AG10803 (cell line): ENCODE measurements at places on chromosomes 7 and 10.

DNA sequence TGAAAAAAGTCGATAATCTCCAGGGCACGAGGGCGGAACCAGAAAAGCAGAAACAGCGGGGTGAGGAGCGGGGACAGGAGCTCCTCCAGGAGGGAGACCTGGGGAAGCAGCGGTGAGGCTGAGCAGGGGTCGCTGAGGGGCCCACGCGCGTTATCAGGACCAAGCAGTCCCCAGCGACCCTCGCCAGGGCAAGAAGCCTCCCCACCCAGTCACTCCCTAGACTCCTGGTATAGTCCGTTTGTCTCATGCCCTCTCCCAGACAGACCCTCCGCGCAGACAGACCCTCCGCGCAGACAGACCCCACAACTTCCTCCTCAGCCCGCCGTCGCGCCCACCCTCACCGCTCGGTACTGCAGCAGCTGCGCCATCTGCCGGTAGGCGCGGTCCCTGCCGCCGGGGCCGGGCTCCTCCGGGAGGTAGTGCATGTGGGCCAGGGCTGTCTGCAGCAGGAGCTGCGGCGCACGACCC, 6.3 kb downstream of the ATG9B start:
- peak; percentile 23 for DNase-seq

GRCh38 chr10:98045785-98046389, 15.5 kb upstream of the CRTAC1 start:
- DNase-seq: peak; percentile 46

DNA sequence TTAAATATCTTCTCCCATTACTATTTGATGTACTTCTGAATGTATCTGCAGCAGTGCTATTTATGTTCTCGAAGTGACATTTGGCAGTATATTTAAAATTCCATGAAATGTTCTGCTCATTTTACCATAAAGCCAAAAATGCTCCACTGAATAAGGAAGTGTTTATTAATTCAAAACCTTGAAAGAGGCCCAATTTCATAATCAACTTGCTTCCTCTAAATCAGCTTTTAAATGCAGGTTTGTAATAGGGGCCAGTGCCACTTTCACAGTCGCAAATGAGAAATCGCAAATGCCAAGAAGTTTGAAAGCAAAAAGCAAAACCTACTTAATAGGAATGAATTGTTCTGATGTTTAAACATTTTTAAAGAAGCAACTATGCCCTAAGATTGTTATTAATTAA, 11.4 kb downstream of the NHLRC2 start:
- no peak for DNase-seq

DNA sequence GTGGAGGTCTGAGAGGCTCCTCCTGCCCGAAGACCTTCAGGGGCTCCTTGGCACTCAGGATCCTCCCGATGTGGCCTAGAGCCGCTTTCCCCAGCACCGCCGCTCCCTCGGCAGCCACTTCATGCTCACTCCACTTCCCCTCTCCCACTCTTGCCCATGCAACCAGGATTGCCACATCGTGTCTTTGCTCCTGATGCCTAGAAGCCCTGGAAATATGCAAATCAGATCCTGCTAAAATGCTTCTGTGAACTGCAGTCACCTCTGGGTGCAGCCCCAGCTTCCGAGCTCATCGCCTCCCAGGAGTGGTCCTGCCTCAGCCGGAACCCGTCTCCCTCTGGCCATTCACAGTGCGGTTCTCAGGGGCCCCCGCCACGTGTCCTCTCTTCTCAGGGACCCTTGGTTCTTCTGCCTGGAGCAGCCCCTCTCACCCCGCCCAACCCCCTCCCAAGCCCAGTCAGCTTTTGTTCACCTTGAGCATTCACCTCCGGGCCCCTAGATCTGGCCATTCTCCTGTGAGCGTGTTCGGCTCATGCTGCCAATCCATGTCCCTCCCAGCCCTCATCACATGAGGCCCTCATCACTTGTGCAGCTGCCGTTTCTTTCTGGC, 175.5 kb downstream of the ADARB2 start:
- no peak for DNase-seq

GRCh38 chr10:29820890-29821461, 186.2 kb upstream of the SVIL start:
- no peak for DNase-seq

DNA sequence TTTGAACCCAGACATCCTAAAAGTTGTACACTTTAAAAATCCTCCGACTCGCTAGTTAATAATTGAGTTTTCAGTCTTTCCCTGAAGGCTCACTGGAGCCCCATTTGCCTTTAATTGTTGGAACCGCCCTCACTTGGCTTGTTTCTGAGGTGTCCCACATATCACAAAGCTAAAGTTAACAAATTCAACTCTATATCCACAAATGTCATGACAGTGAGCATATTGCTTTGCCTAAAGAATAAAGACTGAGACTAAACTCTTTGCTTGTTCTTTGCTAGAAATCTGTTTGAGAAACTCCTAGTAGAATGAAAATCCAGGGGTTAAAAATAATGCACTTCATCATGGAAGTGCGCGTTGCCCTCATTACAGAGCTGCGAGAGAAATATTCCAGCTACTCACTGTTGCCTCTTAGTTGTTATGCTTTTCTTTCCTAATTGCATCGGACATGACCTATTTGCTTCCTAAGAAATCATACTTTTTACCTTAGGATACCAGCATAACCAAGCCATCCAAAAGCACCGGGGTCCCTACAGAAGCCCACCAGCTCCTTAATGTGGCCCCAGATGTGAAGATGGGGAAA, 752 bp downstream of the THSD7A start:
- no peak for DNase-seq

DNA sequence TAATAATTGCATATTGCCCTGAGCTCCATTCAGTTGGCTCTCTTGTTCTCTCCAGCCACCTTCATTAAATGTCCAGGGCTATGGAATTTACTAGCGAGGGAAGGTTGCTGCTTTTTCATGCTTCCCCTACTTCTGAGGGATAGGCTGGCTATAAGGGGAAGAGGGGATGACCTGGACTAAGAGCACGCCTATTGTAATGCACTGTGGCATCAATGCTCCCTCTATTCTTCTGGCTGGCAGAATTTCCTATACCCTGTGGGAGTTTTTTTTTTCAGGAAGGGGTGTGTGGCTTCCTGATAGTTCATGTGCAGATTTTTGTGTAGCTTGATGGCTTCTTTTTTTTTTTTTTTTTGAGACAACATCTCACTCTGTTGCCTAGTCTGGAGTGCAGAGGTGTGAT, 155.8 kb downstream of the SND1 start:
- no peak for DNase-seq

- DNase-seq: no peak
These were observed 74.4 kb downstream of the ANK3 start for GRCh38 chr10:60315311-60315710.

DNA sequence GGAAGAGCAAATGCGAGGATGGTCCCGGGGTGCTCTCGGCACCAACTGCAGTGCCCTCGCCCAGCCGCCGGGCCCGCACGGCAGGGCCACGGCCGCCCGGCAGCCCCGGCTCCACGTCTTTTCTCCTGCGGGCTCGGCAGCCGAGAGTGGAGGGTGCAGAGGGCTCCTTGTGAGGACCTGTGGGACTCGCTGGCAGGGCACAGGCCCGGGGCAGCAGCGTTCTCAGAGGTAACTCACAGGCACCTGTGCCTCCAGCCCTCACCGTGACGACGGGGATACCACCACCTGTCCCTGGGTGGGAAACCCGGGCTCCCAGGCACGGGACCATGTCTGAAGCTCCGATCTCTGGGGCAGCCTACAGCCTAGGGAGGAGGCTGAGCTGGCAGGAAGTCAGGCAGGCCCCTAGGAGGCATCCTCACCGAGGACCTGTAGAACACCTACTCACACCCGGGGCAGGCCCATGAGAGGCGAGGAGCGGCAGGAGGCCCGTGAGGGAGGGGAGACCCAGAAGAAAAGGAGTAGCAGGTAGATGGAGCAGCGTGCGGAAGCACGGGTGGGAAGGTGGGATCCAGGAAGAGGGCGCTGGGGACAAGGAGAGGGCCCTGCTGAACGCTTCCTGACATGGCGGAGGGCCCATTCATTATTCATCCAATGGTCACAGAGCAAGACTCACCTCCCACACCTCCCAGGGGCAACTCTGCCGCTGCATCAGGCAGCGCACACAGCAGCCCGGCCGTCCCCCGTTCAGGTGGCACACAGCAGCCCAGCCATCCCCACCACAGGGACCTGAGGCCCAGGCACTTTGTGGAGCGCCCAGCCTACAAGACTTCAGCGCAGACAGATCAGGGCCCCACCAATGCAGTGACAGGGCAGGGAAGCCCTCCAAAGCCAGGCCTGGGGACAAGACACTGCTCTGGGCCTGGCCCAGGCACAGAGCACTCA, 244.9 kb downstream of the MAD1L1 start:
- no peak for DNase-seq

GRCh38 chr7:157476654-157477549, 140.1 kb downstream of the DNAJB6 start:
- no peak for DNase-seq

DNA sequence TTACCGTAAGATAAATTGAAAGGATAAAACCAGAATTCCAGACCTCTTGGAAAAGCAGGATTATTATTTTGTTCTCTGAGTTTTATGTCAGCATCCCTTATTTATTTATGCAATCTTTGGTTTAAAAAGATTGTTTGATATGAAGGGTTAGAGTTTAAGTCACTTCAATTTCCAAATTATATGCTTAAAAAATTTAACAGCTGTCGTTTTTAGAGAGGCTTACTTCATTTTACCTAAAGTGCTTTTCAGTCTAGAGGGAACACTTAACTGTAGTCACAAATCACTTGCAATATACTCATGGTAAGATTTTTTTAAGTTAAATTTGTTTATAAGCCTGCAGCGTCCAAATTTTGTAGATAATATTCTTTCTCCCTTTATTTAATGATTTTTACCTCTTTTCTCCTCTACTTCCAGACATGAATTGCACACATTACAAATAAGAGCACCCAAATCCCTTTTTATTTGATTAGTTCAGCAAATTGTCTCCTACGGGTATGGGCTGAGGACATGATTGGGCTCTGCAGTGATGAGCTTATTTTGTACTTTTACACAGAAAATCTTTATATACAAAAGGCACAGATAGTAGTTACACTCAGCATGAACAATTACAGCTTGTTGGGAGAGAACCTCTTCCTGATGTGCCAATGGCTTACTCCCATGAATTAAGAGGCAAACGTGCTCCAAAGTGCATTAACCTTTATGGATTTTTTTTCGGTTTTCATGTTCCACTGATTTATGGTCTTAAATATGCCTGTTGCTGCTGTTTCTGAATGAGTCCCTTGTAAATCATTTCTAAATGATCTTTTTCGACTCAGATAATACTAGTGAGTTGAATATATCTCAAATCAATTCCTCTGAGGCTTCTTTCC, 319.3 kb upstream of the LRGUK start:
- DNase-seq: no peak

- peak; percentile 87 for DNase-seq
These were observed 809 bp downstream of the C10orf143 start for GRCh38 chr10:130109796-130110245.

GRCh38 chr10:131975003-131975402, 6.7 kb downstream of the BNIP3 start:
- no peak for DNase-seq

DNA sequence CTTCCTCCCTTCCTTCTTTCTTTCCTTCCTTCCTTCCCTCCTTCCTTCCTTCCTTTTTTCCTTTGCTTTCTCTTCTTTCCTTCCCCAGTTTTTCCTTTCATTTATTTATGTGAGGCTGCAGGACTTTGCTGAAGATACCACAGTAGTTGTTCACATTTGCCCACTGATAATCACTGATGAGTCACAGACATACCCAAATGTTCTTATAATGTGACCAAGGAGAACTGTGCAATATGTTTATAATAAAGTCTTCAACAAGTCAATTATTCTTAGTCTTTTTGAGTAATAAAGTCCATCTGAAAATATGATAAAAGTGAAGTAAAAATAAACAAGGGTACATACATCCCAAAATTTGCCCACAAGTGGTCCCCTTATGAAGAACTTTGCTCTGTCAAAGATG, 159.7 kb downstream of the GNAI1 start:
- DNase-seq: peak; percentile 61

DNA sequence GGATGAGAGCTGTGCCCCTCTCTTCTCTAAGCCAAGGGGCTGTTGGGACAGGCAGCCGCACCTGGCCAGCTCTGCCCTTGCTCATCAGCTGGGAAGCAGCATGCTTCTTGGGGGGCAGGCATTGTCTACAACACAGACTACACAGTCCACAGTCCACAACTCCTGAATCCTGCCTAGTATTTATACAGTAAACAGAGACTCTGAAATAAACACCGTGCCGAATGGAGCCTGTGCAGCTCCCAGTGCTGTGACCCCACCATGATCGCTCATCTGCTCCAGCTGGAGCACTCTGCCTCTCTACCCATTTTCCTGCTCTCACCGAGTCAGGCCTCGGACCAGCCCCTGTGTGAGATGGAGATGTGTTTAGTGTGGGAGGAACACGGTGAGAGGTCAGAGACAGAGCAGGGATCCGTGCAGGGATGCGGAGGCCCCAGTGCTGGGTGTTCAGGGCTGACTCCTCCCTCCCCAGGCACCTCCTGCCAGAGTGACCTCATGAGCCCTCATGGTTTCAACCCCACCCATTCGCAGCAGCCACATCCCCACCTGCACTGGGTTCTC, 608.0 kb downstream of the DNAJB6 start:
- DNase-seq: no peak

DNA sequence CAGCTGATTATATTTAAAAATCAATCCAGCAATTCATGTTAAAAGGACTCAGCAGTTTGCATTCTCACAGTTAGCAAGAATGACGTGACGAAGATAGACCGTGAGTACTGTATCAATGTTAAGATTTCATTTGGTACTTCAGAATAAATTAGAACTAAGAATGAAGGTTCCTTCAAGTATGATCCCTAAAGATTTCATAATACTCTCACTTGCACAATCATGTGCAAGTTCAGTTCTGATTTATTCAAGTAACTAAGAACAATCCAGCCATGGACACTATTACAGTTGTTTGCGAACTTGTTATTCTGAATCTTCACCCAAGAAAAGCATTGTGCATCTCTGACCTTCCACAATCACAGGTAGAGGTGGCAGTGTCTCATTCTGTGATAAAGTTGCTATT, 7.7 kb downstream of the RHEB start:
- peak; percentile 50 for DNase-seq

GRCh38 chr10:50293513-50294313, 42.4 kb upstream of the ASAH2 start:
- DNase-seq: no peak

- DNase-seq: peak; percentile 83
These were observed 11.3 kb upstream of the STMP1 start for GRCh38 chr7:135650831-135651573.
